ENCODE measurements at places on chromosomes 13 and 19.
A peak's percentile ranks its signal among the peaks of the same experiment; 100 is the strongest.

DNA sequence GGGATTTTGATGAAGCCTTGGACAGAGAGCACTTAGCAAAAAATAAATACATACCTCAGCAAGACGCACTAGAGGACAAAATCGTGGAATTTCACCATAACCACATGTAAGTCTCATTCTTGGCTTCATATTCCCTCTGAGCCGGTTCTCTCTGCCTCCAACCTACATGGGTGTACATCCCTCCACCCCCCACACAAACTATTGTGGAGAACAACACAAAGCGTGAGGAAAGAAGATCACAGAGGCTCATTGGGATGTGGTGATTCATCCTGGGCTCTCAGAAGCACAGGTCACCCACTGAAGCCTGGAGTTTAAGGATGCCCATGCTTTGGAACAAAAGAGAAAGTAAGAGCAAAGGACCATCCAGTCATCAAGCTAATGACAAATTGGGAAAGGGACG is 192.2 kb downstream of the STK24 start:
- DNase-seq = no peak

- DNase-seq = no peak
Observed at GRCh38 chr19:54648129-54648528, 14.7 kb upstream of the LILRB4 start.

DNA sequence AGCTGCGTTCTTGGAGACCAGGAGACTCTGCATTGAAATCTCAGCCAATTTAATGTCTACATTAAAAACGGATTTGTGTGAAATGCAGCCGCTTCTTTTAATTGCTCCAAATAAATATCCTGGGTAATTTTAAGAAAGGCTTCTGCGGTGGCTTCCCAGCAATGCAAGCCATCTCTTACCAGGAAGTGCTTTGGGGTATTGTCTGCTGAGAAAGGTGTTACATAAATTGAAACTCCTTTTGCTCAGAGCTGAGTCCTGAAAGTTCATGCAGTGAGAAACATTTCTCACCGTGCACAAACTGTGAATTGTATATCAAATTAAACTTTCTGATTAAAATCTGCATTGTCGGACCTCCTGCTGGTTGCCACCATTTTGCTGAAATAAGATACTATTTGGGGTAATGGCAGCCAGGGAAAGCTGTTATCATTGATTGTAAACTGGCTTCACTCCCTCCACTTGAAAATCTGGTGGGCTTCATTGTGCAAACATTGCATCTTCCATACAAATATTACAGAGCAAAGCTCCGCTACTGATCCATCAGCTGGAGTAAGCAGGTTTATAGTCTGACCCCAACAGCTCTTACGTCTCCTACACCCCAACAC is 59.5 kb downstream of the ZIC5 start:
- peak; percentile 67 for DNase-seq

DNA sequence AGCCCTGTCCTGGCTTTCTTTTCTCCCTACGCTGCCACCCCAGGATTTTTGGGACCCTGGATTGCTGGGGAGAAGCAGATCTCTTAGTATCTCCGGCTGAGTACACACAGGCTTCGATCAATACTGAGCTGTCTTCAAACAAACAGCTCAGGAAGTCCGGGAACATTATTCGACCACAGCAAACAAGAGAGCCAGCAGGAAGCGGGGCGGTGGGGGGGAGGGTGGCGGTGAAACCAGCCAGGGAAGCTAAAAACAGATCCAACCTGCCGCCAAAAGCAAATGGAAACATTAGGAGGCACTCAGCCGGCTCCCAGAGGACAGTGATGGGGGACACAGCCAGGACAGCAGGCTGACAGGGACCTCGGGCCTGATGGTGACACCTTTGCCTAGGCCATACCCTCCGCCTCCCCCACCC is 12.2 kb upstream of the BCAM start:
- DNase-seq = no peak

DNA sequence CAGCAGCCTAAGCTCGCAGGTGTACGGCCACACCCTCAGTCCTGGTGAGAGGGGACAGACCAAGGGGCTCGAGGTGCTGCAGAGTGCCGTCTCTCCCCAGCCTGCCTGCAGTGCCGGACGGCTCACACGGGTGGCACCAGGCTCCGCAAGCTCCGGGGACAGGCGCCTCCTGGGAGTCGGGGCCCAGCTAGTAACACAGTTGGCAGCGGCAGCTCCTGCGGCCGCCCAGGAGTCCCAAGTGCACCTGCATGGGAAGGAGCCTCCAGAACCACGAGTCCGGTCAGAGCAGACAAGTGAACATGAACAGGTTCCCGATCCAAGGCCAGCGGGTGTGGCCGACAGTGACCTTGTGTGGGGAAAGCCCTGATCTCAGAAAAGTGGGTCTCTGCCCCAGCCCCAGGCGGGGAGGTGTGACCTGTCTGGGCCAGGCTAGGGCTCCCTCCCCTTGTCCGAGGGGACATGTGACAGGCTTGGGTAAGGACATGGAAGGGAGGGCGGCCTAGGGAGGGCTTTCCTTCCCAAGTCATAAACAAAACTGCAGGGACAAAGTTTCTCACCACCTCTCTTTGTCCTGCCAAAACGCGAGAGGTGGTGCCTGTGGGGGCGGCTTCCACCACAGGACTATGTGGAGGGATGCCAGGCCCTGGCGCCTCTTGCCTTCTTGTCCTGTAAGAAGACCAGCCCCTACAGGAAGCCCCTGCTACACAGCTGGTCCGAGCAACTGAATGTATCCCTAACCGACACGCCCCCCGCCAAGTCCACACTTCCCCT is 46.5 kb downstream of the MLLT1 start:
- no peak for DNase-seq

DNA sequence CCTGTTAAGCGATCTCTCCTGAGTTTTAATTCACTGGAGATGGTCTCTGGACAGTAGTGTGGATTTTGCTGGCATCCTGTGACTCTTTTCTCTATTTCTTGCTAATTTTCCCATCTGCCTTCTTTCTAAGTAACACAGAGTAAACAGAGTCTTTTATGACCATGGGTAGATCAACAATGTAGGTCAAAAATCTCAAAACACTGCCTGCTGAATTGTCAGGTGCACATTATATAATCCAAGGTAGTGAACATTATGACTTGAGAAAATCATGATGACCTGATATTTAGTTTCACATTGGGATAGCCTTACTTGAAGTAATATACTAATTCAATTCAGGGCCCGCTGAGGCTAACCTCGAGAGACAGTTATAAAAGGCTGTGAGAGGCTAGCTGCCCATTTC is 180.7 kb downstream of the TDRD3 start:
- no peak for DNase-seq

GRCh38 chr13:33135097-33135496 is 118.9 kb downstream of the KL start:
- DNase-seq = no peak
